ENCODE measurements at places on chromosomes 5 and 9.

- DNase-seq: no peak
Measured at GRCh38 chr9:115671963-115672305, 481.7 kb upstream of the PAPPA start.

- DNase-seq: no peak
Measured at GRCh38 chr5:76733049-76733417, 17.1 kb downstream of the F2R start.

GRCh38 chr5:177547736-177548135, 6.6 kb downstream of the FAM193B start:
- DNase-seq: no peak

DNA sequence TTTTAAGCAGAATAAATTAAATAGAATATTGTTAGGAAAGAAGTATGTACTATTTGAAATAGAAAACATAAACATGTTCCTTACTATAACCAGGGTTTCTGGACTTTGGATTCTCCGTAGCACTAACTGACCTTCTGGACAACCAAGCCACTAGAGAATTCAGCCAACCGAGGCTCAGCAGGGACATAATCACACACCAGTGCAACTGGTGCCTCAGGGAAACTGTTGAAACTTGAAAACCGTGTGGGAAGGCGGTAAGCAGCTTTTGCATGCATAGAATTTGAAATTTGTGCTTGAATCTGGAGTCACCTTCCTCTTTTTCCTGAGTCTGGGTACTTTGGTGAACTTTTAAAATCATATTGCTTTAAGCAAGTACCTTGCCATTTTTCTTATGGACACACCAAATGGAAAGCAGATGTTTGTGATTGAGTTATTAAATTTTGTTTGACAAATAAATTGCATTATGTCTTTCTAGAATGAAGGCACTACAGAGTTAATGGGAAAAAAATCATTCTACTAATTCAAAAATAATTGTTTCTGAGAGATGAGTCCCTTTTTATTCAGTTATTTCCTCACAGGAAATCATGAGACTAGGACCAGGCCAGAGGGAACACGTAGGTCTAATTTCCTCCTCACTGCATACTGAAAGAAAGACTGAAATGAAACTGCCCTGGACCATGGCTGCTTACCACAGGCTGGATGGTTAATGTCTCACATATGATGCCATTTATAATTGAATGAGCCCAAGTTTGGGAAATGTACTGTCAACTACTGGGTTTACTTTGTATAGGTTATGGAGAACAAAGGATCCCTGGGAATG, 20.6 kb upstream of the SCAMP1 start:
- no peak for DNase-seq

- no peak for DNase-seq
Measured at GRCh38 chr5:32029261-32029660, 144.9 kb downstream of the GOLPH3 start.

- no peak for DNase-seq
Measured at GRCh38 chr9:128540634-128541360, 11.6 kb upstream of the SPTAN1 start.
